ENCODE measurements at places on chromosomes 12 and 14. TPM values are rescaled to one million over a fixed set of nuclear protein-coding genes. Genes with fewer than 3 reads are reported as not detected.
A peak's percentile ranks its signal among the peaks of the same experiment; 100 is the strongest.

DNA sequence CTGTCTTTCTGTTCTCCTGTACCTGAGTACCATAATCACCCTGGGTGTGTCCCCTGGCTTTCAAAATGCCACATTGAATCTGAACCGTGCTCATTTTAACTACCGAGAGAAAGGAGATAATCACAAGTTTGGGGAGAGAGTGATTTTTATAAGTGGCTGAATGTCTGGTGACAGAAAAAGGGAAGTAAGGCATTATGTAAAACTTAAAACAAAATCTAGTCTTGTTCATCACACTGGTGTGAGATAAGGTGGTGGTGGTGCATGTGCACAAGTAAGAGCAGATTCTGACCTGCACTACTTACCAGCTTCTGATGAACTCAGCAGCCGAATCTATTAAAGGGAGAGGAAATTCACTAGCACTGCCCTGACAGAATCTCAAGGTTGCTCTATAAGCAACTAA is 56.3 kb downstream of the SPPL3 start:
- H3K27ac ChIP-seq, result 0 out of 2 replicates have a peak overlapping the region, but pooled peaks have one; percentile 44
- no peak overlapping the region for H3K4me3 ChIP-seq
- no peaks in the 10 kb centered on the region for H3K27me3 ChIP-seq
- H3K36me3 ChIP-seq, result no peaks in the 10 kb centered on the region
- no peak for DNase-seq

GRCh38 chr12:27981874-27982273 is 9.3 kb upstream of the PTHLH start:
- DNase-seq, result no peak
- no peaks in the 10 kb centered on the region for H3K36me3 ChIP-seq
- no peak overlapping the region for H3K4me3 ChIP-seq
- no peak overlapping the region for H3K27ac ChIP-seq
- peaks cover 32% of the 10 kb centered on the region for H3K27me3 ChIP-seq

DNA sequence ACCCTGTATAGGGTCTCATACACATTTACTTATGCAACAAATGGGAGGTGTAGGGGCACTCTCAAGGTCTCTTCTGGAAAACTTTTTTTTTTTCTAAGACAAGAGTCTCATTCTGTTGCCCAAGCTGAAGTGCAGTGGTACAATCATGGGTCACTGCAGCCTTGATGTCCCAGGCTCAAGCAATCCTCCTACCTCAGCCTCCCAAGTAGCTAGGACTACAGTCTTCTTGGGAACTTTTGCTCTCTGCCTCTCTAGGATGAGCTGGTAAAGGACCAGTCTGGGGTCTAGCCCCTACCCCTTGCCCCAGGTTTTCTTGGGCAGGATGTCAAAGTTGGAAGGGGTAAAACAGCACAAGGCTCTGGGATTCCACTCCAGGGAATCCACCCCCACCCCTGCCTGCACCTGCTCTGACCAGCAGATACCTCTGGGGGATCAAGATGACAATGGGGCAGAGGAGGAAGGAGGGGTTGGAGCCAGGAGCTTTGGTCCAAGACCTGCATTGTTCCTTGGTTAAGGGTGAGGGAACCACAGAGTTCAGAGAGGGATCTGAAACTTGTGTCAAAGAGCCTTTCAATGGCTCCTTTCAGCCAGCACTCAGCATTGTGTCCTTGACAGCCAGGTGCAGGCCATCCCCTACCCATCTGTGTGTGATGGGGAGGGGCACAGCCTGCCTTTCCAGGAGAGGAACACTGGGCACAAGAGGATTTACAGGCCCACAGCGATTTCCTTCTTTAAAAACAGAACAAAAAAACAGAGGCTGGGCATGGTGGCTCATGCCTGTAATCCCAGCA is 12.2 kb downstream of the CTDSP2 start:
- no peaks in the 10 kb centered on the region for H3K36me3 ChIP-seq
- H3K4me3 ChIP-seq, result peak overlapping the region; percentile 40
- DNase-seq, result no peak
- H3K27ac ChIP-seq, result peak overlapping the region; percentile 86

DNA sequence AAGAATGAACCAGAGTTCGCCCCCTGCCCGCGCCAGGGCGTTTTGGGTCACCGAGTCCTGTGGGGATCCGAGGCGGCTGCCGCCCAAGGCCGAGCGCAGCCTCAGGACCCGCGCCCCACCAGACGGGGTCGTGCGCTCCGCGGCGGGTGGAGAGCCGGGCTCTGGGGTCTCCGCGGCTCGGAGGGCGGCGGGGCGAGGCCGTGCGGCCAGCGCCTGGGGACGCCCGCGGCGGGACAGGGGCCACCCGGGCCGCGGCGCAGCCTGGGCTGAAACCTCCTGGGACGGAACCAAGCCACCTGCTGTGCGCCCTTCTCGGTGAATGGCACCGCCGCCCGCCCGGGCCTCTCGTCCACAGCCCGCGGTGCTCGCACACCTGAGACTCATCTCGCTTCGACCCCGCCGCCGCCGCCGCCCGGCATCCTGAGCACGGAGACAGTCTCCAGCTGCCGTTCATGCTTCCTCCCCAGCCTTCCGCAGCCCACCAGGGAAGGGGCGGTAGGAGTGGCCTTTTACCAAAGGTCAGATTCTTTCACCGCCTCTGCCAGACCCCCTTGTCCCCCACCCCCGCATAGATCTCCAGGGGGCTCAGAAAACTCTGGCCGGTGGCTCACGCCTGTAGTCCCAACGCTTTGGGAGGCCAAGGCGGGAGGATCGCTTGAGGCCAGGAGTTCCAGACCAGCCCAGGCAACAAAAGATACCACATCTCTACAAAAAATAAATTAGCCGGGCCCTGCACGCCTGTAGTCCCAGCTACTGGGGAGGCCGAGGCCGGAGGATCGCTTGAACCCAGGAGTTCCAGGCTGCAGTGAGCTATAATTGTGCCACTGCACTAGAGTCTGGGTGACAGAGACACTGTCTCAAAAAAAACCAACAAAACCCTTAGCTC is 901 bp downstream of the B3GNT4 start:
- peaks cover 14% of the 10 kb centered on the region for H3K36me3 ChIP-seq
- peak overlapping the region; percentile 70 for H3K4me3 ChIP-seq
- no peak overlapping the region for H3K27ac ChIP-seq
- peak; percentile 48 for DNase-seq

GRCh38 chr12:1947081-1947480 is 28.6 kb upstream of the CACNA2D4 start:
- no peaks in the 10 kb centered on the region for H3K27me3 ChIP-seq
- H3K27ac ChIP-seq, result peak overlapping the region; percentile 72
- peaks cover 5% of the 10 kb centered on the region for H3K4me1 ChIP-seq

DNA sequence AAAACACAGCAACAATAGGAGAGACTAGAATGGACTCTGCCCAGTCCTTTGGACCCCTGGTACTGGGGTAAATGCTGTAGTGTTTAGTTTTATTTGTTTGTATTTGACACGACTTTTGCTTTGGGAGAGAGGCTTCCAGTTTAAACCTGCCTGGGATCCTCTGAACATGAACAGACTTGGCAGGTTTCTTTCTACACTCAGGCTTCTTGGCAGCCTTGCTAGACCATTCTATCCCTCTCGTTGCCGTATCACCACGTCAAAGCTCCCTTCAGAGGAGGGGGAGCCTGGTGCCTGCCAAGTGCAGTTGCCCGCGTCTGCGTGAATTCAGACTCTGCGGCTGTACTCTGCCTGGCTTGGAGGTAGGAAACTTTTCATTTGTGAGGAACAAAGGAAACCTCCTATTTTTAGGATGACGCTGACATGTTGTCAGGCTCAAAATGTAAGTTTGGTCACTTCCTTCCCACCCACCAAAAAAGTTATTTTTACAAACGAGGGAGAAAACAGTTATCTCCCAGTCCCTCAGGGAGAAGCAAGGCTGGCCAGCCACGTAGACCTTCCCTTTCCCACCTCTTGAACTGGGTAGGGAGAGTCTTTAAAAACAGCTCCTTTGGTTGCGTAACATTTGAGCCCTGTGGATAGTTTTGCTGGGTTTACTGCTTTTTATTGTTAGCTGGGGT is 25.9 kb downstream of the CD9 start:
- peaks cover 36% of the 10 kb centered on the region for H3K4me1 ChIP-seq
- H3K36me3 ChIP-seq, result peaks cover 47% of the 10 kb centered on the region
- no peak for DNase-seq
- no peaks in the 10 kb centered on the region for H3K27me3 ChIP-seq

GRCh38 chr12:24996820-24997219 is 47.9 kb upstream of the BCAT1 start:
- no peaks in the 10 kb centered on the region for H3K27me3 ChIP-seq
- H3K4me1 ChIP-seq, result no peaks in the 10 kb centered on the region
- no peaks in the 10 kb centered on the region for H3K36me3 ChIP-seq
- DNase-seq, result no peak
- H3K4me3 ChIP-seq, result no peak overlapping the region

DNA sequence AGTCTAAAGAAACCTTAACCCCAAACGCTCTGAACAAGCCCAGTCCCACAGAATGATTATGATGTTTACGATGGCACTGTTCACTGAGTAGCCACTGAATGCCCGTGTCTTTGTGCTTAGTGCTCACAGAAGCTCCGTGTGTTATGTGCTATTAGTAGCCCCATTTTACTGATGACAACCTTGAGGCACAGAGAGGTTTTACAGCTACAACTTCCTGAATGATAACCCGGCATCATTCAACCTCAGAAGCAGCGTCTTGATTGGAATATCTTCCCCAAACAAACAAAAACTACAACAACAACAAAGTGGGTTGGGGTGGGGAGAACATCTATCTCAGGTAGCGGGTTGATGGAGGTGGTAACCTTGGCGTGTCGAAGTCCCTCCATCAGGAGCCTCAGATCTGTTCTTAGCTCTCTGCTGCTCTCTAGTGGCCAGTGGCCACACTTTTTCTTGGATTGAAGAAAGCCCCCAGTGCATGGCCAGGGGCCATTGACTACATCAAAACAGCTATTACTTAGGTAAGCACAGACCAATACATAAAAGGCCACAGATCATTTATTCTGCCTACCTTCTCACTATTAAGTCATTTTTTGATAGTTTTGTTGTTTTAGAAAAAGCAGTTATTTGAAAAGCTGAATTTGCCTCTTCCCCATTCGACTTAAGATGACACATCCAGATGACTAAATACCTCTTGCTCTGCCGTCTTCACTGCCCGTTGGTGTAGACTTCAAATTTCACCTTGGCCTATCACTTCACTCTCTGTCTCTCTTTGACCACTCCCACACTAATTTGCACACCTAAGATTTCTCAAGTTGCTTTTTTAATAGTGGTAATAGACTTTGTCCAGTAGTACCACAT is 376.9 kb downstream of the GALC start:
- peaks cover 12% of the 10 kb centered on the region for H3K36me3 ChIP-seq

DNA sequence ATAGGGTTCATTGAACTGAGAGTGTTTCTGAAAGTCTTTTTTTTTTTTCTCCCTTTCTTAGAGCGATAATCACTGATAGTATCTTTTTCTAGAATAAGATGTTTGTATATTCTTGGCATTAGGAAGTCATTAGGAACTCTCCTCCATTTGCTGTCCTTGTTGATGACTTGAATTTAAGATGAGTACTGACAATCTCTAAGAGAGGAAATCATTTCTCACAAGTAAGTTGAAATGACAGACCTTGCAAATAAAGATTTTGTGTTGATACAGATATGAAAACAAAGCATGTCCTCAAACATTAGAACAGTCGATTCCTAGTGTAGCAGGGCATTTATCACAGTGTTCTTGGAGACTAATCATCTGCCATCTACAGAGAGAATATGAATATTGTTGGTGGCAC is 458.4 kb upstream of the SYT1 start:
- no peaks in the 10 kb centered on the region for H3K36me3 ChIP-seq
- peaks cover 36% of the 10 kb centered on the region for H3K4me1 ChIP-seq
- no peak for DNase-seq
- peak overlapping the region; percentile 42 for H3K27ac ChIP-seq
- H3K27me3 ChIP-seq, result no peaks in the 10 kb centered on the region
- no peak overlapping the region for H3K4me3 ChIP-seq

GRCh38 chr14:64971491-64971942 is 619 bp downstream of the RAB15 start:
- H3K36me3 ChIP-seq, result peaks cover 15% of the 10 kb centered on the region
- DNase-seq, result no peak
- peak overlapping the region; percentile 73 for H3K4me3 ChIP-seq

DNA sequence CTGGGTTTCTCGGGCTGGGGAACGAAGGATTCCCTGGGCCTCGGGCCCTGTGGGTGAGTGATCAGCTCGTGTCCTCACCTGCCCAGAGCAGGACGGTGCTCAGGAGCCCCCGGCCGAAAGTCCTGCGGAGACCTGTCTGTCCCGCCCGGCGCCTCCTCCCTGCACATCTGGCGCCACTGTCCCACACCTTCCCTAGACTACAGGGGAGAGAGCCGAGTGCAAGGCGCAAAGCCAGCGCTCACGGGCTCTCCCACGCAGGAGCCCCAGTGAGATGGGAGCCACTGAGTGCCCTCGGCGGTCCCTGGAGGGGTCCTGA is 13.1 kb upstream of the TEX22 start:
- no peaks in the 10 kb centered on the region for H3K4me1 ChIP-seq
- H3K27me3 ChIP-seq, result no peaks in the 10 kb centered on the region
- H3K36me3 ChIP-seq, result peaks cover 16% of the 10 kb centered on the region
- no peak overlapping the region for H3K27ac ChIP-seq
- H3K4me3 ChIP-seq, result no peak overlapping the region

CCDC77 gene
- 29.7 TPM for total RNA-seq

KLHL33 gene
- 0.17 TPM for total RNA-seq

C12orf54 gene
- not detected for total RNA-seq

PRB2 gene
- not detected for total RNA-seq

All from WTC11 (cell line).